ENCODE measurements at places on chromosomes 5 and 9. TPM values are rescaled to one million over a fixed set of nuclear protein-coding genes. Genes with fewer than 3 reads are reported as not detected.

GRCh38 chr9:108983885-108984284 is 29.4 kb downstream of the CTNNAL1 start:
- no peaks in the 10 kb centered on the region for H3K4me1 ChIP-seq
- H3K27me3 ChIP-seq, result no peaks in the 10 kb centered on the region
- H3K4me3 ChIP-seq, result no peak overlapping the region
- no peak overlapping the region for H3K27ac ChIP-seq
- no peak for DNase-seq
- H3K36me3 ChIP-seq, result peaks cover 15% of the 10 kb centered on the region

DNA sequence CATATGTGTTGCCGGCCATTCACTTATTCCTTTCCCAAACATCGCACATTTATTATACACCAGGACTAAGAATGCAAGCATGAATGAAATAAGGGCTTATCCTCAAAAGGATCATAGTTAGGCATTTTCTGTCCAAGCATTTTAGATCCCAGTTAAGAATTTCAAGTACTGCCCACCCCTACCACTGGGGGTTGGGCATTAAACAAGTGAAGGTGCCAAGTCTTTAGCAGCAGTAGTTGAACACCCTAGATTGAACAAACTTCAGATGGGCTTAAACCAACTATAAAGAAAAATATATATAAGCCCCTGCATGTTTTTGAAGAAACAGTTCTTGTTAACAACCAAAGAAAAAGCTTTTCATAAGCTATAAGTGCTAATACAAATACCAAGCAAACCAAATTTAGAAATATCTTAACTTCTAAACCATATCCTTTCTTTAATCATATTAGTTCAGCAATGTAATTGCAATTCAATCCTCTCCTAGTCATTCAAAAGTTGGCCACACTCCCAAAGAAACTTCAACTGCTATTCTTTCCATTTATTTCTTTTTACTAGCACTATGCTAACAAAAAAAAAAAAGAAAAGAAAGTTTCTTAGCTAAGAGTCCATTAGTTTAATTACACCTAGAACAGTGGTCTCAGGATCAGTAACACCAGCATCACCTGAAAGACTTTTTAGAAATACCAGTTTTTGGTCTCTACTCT is 149.8 kb downstream of the MLLT3 start:
- no peak overlapping the region for H3K4me3 ChIP-seq
- DNase-seq, result no peak
- H3K4me1 ChIP-seq, result peaks cover 9% of the 10 kb centered on the region

DNA sequence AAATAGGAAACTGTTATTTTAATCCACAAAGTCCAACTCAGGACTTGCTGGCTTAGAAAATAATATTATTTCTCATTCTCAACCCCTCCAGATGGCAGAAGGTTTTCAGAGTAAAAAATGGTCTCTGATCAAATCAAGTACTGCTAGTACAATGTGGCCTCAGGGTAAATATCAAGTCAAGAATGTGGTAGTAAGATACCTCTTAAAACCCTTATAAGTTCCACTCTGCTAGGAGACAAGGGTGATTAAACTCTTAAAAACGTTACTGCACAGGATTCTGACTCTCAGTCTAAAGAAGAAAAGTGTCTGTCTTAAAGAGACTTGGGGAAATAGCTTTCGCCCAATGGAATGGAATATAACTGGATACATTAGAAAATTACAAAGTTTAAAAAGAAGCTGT is 120.8 kb upstream of the PDE4D start:
- DNase-seq, result no peak
- no peak overlapping the region for H3K27ac ChIP-seq
- H3K4me3 ChIP-seq, result no peak overlapping the region

DNA sequence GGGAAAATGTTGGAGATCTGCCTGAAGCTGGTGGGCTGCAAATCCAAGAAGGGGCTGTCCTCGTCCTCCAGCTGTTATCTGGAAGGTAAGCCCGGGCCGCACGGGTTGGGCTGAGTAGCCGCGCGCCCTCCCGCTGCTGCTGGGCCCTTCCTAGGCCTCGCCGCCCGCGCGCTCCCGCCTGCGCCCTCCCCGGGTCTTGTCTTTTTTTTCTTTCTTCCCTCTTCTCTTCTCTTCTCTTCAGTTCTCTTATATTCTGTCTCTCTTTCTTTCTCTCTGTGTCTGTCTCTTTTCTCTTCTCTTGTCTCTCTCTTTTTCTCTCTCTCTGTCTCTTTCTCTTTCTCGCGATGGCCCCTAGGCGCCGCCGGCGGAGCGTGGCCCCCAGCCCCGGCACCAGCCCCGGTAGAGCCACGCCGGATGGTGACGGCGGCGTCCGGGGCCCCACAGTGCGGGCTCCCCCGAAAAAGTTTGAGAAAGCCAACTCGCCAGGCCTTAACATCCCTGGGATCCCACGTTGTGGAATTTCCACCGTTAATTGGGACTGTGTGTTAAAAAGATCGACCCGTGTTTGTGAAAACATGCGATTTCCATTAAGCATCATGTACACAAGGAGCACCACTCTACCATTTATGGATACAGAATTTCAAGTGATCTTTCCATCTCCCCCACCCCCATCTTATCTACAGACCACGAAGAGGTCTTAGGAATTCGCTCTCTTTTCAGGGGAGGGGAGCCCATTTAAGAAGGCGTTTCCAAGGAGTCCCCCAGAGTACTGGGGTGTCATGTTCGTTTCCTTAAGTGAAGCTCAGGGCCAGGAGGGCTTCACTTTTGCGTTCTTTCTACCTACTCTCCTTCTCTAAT is 616 bp downstream of the ABL1 start:
- peaks cover 49% of the 10 kb centered on the region for H3K4me1 ChIP-seq
- no peaks in the 10 kb centered on the region for H3K27me3 ChIP-seq
- no peaks in the 10 kb centered on the region for H3K36me3 ChIP-seq
- H3K4me3 ChIP-seq, result peak overlapping the region; percentile 72

GRCh38 chr5:33433303-33434240 is 7.2 kb upstream of the TARS1 start:
- no peak overlapping the region for H3K27ac ChIP-seq
- H3K4me3 ChIP-seq, result no peak overlapping the region
- H3K4me1 ChIP-seq, result no peaks in the 10 kb centered on the region
- H3K36me3 ChIP-seq, result no peaks in the 10 kb centered on the region
- no peak for DNase-seq

GRCh38 chr5:39005566-39006232 is 68.5 kb downstream of the RICTOR start:
- H3K27ac ChIP-seq, result no peak overlapping the region
- no peak overlapping the region for H3K4me3 ChIP-seq
- H3K4me1 ChIP-seq, result no peaks in the 10 kb centered on the region
- DNase-seq, result no peak
- H3K36me3 ChIP-seq, result peaks cover 8% of the 10 kb centered on the region

DNA sequence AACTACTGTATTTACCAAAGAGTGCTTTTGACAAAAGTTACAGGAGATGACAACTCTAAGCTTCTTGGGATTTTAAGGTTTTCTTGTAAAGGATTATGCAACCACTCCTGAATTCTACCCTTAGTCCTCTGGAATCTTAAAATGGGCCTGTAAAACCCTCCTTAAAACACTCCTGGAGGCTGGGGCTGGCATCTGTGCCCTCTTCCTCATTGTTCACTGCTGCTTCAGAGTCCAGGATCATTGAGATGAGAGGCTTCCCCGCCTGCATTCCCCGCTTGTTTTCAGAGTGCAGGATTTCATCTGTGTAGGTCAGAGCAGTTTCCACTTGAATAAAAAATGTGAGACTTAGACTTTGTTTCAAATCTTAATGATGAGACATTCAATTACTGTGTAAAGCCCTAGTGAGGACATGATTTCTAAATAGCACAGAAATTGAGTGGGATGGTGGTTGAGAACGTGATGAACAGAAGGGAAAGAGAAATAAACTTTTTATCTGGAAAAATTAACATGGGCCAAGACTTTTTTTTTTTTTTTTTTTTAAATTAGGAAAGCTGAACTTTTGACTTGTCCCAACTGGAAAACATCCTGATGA is 40.4 kb downstream of the PCSK5 start:
- peak; percentile 77 for DNase-seq
- H3K27me3 ChIP-seq, result no peaks in the 10 kb centered on the region
- peaks cover 16% of the 10 kb centered on the region for H3K4me1 ChIP-seq
- no peak overlapping the region for H3K4me3 ChIP-seq
- H3K27ac ChIP-seq, result peak overlapping the region; percentile 63
- H3K36me3 ChIP-seq, result no peaks in the 10 kb centered on the region

DNA sequence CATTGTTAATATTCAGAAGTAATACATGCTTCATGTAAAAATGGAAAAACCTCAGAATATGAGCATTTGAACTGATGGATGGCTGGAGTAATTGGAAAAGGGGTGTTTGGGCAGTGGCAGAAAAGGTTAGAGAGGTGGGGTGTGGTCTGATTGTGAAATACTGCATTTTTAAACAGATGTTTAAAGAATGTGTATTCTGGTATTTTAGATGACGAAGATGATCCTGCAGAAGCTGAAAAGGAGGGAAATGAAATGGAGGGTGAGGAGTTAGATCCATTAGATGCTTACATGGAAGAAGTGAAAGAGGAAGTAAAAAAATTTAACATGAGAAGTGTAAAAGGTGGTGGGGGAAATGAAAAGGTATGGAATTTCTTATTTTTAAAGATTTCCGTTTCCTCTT is 18.8 kb downstream of the DDX46 start:
- DNase-seq, result no peak
- H3K4me1 ChIP-seq, result no peaks in the 10 kb centered on the region
- H3K27me3 ChIP-seq, result no peaks in the 10 kb centered on the region
- H3K4me3 ChIP-seq, result no peak overlapping the region
- no peak overlapping the region for H3K27ac ChIP-seq

GRCh38 chr9:122827761-122828093 is 661 bp downstream of the PDCL start:
- peaks cover 34% of the 10 kb centered on the region for H3K4me1 ChIP-seq
- H3K4me3 ChIP-seq, result peak overlapping the region; percentile 98
- no peak for DNase-seq
- H3K27ac ChIP-seq, result peak overlapping the region; percentile 98

GRCh38 chr5:149410071-149410470 is 31.0 kb upstream of the IL17B start:
- H3K4me3 ChIP-seq, result peak overlapping the region; percentile 54
- no peaks in the 10 kb centered on the region for H3K27me3 ChIP-seq
- H3K27ac ChIP-seq, result peak overlapping the region; percentile 76
- peaks cover 5% of the 10 kb centered on the region for H3K36me3 ChIP-seq
- DNase-seq, result no peak

GRCh38 chr5:98275980-98276379 is 497.5 kb upstream of the RGMB start:
- H3K27me3 ChIP-seq, result no peaks in the 10 kb centered on the region
- no peak overlapping the region for H3K4me3 ChIP-seq
- no peaks in the 10 kb centered on the region for H3K36me3 ChIP-seq
- H3K27ac ChIP-seq, result no peak overlapping the region

DNA sequence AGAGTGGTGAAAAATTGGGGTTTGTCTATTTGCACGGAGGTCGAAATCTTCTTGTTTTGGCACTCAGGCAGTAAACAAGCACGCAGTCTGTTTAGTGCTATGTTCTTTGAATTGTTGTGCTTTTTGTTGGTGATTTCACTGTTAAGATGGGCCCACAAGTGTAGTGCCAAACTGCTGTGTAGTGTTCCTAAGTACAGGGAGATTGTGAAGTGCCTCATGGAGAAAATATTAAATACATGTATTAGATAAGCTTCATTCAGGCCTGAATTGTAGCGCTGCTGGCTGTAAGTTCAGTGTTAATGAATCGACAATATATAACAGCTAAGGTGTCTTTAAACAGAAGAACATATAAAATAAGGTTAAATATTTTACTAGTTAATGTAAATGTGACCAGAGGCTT is 17.3 kb downstream of the SREK1 start:
- H3K36me3 ChIP-seq, result peaks cover 81% of the 10 kb centered on the region
- no peaks in the 10 kb centered on the region for H3K27me3 ChIP-seq
- no peak for DNase-seq
- H3K27ac ChIP-seq, result no peak overlapping the region
- no peak overlapping the region for H3K4me3 ChIP-seq
- H3K4me1 ChIP-seq, result no peaks in the 10 kb centered on the region

The EGR1 gene
- total RNA-seq, result 78.2 TPM

The PDE6A gene
- total RNA-seq, result not detected

The PCDHB2 gene
- total RNA-seq, result 5.6 TPM

The FOXI1 gene
- not detected for total RNA-seq

The MSX2 gene
- total RNA-seq, result 0.27 TPM

The MLLT3 gene
- total RNA-seq, result 18.0 TPM
